ENCODE measurements at places on chromosomes 5 and 9.

DNA sequence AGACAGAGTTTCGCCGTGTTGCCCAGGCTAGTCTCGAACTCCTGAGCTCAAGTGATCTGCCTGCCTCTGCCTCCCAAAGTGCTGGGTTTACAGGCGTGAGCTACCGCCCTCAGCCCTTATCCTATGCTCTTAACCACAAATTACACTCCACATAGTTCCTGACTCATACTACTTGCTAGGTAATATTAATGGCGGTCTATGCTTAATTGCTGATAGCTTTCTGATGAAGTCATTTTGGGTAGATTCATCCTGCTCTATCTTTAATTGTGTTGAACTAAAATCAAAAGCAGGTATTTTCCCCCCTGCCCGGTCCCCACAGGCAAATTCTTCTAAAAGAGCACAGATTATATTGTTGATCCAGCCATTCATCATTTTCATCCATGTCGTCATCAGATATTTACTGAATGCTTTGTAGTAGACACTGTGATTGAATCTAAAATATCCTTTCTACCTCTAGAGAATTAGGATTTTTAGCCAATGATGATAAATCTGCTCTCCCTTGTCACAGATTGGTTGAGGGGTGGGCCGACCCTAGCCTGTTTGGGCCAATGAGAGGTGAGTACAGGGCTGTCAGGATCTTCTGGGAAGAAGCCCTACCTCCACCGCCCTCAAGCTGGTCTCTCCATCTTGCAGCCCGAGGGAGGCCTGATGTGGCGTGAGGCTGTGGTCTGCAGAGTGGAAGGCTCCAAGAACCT is 144.8 kb downstream of the NR3C1 start:
- no peak for DNase-seq

- no peak for DNase-seq
Observed at GRCh38 chr9:10144355-10144754, 468.4 kb downstream of the PTPRD start.

GRCh38 chr9:100698945-100699344 is 121.1 kb downstream of the CAVIN4 start:
- no peak for DNase-seq

GRCh38 chr9:124520206-124520596 is 13.0 kb upstream of the NR5A1 start:
- no peak for DNase-seq

- DNase-seq, result no peak
Observed at GRCh38 chr5:11918463-11919045, 14.3 kb upstream of the CTNND2 start.

Data from H9 (cell line).